HS-27A (cell line): ENCODE measurements at places on chromosomes 7 and 10.

DNA sequence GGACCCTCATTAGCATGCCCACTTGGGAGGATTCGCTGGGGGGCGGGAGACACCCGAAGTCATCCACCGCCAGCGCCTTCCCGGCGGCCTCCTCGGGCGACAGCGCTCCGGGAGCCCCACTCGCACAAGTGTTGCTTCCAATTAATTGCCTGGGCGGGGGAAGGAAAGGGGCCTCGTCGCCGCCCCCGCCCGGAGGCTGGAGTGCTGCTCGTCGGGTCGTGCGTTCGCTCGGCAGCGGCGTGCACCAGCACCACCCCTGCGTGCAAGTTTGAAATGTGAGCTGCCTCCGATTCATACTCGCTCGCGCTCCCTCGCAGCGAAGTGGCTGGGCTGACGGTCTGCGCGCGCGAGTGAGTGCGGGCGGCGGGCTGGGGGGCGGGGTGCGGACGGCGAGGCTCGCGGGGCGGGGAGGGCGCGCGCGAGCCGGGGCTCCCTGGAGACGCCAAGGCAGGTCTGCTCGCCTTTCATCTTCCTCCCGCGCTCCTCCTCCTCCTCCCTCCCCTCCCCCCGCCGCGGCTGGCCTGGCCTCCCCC is 104.6 kb upstream of the PPIF start:
- no peak for DNase-seq

DNA sequence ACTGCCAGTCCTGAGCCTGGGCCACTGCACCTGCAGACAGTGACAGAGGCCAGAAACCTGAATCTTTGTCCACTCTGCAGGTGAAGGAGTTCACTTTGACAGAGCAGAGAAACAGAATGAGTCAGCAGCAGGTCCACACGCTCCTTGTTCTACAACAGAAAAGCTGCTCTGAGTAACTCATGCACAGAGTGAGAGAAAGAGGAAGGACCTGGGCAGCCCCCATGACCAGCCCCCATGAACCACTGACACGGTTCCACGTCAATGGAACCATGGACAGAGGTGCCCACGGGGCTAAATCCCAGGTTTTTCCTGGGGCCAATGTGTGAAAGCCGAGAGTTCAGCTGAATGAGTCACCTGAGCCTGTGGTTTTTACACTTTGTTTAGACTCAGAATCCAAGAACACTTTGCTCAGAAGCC is 40.8 kb upstream of the CTBP2 start:
- no peak for DNase-seq

- DNase-seq, result no peak
Measured at GRCh38 chr10:125166658-125167057, 6.3 kb upstream of the CTBP2 start.

DNA sequence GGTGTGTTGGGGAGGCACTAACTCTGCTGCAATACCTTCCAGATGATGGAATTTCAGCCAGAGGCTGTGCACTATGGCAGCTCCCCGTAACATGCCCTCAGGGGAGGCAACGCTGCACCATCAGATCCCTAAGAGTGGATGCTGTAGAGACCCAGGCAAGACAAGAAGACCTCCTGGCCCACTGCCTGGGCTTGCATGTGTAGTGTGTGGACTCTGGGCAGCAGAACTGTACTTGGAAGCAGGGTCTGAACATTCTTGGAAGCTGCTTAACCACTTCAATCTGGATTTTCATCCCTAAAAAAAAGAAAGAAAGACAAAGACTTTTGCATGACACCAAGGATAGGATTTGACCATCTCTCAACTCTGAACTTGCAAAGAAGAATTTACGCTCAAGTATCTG is 297.5 kb upstream of the NRP1 start:
- DNase-seq, result no peak

DNA sequence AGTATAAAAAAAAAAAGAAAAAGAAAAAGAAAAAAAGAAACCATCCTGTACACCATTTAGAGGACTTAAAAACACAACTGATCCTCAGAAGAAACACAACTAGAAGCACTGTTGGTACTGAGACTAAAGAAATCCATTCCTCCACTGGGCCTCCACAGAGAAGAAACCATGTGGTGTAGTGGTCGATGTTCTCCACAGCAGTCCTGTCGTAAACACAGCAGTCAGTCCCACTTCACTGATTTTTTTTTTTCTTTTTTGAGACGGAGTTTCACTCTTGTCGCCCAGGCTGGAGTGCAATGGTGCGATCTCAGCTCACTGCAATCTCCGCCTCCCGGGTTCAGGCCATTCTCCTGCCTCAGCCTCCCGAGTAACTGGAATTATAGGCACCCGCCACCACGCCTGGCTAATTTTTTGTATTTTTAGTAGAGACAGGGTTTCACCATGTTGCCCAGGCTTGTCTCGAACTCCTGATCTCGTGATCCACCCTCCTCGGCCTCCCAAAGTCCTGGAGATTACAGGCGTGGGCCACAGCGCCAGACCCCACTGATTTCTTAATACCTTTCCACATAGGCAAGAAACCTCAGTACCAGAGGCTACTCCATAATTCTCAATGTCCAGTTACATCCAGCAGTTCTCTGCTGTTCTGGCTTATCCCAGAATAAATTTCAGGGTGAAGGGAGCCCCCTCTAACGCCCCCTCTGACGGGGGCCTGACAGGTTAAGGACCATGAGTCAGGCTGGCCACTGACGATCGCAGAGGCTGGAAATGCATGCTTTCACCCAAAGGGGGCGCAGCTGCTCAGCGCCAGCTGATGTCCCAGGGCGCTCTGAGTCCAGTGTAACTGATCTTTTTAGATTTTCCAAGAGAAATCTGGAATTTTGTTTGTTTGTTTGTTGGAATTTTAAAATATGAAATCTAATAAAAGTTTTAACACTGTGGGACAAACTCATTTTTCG is 24.8 kb upstream of the FFAR4 start:
- DNase-seq, result no peak

DNA sequence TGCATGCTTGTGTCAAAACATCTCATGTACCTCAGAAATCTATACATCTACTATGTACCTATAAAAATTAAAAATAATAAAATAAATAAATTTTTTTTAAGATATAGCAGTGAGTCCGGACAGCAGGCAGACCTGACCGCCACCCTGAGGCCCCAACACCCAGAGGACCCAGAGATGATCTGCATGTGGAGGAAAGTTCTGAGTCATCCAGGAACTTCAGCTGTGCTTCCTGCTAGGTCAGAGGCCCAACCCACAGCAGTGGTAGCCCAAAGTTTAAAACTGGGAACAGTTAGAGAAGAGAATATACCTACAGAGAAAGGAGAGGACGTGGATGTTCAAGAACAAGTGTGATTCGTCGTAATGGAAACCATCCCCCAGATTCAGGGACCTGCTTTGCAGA is 683.7 kb upstream of the NRP1 start:
- no peak for DNase-seq

DNA sequence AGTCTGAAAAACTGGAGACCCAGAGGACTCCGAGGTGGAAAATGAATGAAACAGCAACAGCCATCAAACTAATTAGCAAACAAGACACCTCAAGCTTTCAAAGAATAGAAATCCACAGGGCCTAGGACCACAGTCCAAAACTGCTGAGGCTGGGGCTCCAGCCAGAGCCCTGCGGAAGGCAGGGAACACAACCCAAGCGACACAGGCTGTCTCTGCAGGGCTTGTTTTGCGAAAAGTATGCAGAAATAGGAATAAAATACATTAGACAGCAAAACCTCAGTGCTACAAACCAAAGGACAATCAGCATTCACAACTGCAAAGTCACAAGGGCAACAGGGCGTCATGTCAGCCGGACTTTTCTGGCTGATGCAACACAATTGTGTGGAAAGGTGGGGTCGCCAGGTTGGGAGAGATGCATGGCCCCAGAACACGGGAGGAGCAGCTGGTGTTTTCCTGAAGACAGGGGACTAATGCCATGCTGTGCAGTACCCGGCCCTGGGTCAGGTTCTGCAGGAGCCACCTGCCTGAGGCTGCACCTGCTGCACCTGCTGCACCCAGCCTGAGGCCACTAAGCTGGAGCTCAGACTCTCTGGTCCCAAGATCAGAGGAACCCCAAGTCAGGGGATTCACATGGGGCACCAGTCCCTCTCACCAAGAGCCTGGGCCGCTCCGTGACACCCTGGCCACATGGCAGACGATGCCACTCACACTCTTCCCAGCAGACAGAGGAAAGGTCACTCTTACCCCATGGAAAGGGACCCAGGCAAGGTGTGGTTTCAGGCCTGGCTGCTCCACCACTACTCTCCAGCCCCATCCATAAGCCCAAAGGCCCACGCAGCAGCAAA is 74.2 kb downstream of the MAD1L1 start:
- no peak for DNase-seq

DNA sequence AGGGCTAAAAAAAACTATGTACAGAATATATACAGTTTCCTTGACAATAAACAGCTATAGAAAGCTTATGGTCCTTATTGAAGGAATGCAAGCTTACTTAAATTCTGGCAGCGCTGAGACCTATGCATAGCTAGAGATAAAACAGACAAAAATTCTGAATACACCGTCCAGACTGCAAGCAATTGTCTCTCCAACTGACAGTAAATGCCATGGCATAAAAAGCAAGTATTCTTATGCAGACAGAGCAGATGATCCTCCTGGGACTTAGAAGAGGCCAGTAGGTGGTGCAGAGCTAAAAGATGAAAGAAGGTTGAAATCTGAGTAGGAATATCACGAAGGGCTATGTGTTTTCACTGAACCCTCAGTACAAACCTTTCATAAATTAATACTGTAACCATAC is 157.0 kb upstream of the CACNA2D1 start:
- no peak for DNase-seq

- DNase-seq, result no peak
Measured at GRCh38 chr7:118085000-118085399, 99.0 kb upstream of the LSM8 start.

DNA sequence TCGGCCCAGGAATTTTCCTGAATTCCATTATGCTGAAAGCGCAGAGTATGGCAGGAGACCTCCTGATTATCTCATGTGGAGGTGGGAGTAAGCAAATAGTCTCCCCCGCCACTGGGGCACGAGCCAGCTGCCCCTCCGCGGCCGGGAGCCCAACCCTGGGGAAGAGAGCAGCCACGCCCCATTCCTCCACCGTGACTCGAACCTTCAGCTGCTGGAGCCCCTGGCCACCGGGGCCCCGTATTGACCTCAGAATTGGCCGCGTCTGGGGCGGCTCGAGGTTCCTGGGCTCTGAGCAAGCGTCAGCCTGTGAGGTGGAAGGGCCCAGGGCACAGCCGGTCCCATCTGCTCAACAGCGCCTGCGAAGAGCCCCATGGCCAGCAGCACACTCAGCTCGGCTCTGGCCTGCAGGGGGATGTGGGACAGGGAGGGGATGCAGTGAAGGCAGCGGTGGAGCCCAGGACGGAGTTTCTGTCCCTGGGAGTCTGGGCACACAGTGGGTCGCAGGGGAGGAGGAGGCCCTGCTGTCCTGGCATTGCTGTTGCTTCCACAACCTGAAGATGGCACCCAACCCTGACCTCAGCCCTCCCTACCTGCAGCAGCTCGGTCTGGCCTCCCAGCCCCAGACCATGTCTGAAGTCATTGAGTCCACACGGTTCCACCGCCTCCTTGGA is 97.8 kb downstream of the CHST15 start:
- DNase-seq, result peak; percentile 80

- no peak for DNase-seq
Measured at GRCh38 chr10:80168679-80169380, 36.3 kb downstream of the PLAC9 start.

GRCh38 chr10:121910673-121911420 is 17.0 kb downstream of the ATE1 start:
- no peak for DNase-seq

GRCh38 chr10:102468683-102469082 is 17.3 kb upstream of the C10orf95 start:
- no peak for DNase-seq

DNA sequence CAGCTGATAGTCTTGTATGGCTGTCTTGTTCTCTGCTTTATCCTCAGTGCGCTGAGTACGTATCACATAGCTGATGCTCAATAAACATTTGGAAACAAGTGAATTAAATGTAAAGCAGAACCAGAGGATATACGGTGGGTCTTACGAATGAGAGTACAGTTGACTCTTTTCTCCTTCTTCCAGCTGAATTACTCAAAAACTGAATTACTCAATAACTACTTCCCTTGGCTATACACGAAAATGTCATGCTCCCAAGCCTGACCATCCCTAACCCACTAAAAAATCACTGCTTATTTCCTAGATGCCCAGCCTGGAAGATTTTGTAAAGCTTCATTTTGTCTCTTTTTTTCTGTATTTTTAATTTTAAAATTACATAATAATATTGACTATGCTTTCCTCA is 3.2 kb upstream of the RSU1 start:
- DNase-seq, result no peak

DNA sequence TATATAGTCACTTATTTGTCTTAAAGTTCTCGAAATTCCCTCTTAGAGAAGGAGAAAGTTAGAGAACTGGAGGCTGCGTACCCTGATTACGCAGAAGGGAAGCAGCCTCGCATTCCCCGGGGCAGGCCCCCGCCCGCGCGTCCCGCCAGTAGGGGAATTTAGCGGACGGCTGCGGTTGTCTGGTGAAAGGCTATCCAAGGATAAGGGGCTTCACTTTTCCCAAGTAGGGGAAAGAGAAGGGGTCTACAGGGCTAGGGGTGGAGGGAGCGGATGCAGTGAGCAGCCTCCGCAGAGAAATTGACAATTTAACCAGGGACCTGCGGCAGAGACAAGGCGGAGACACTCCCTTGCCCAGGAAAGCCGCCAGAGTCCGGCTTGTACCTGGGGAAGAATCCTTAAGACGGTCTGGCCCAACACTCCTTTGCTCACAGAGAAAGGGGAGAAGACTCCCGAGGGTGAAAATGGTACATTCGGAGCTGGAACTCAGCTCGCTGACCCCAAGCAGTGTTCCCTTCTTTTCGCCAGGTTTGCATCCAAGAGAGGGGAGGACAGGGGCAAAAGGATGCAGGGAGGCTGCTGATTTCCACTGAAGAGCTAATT is 994 bp upstream of the MAGI2 start:
- no peak for DNase-seq

GRCh38 chr7:124940306-124940705 is 10.7 kb upstream of the POT1 start:
- no peak for DNase-seq

- DNase-seq, result no peak
Measured at GRCh38 chr10:6348096-6348874, 145.6 kb downstream of the PFKFB3 start.

DNA sequence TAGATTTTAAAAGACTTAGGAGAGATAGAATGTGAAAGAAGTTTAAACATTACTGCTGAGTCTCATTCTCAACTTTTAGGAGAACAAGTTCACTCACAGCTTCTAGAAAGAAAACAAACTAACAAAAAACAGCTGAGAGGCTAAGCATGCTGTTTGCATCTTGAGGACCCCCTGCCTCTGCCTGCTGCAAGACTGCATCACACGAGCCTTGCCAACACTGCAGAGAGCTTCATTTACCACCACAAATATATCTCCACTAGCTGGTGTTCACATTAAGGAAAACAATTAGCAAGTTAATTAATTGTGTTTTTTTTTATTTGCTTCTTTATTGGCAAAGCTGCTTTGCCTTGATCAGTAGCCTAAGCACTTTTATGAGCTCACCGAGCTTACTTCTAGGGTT is 336.6 kb upstream of the KIAA1217 start:
- no peak for DNase-seq

GRCh38 chr7:13322126-13322525 is 634.7 kb downstream of the ARL4A start:
- DNase-seq, result no peak
